ENCODE measurements at places on chromosomes 13 and 19.

- no peak for DNase-seq
These were observed 880 bp downstream of the FGF9 start for GRCh38 chr13:21671620-21672286.

GRCh38 chr19:5837761-5838352 is 1.6 kb downstream of the FUT6 start:
- DNase-seq: no peak

GRCh38 chr13:103130681-103131210 is 64.5 kb upstream of the SLC10A2 start:
- DNase-seq: no peak

DNA sequence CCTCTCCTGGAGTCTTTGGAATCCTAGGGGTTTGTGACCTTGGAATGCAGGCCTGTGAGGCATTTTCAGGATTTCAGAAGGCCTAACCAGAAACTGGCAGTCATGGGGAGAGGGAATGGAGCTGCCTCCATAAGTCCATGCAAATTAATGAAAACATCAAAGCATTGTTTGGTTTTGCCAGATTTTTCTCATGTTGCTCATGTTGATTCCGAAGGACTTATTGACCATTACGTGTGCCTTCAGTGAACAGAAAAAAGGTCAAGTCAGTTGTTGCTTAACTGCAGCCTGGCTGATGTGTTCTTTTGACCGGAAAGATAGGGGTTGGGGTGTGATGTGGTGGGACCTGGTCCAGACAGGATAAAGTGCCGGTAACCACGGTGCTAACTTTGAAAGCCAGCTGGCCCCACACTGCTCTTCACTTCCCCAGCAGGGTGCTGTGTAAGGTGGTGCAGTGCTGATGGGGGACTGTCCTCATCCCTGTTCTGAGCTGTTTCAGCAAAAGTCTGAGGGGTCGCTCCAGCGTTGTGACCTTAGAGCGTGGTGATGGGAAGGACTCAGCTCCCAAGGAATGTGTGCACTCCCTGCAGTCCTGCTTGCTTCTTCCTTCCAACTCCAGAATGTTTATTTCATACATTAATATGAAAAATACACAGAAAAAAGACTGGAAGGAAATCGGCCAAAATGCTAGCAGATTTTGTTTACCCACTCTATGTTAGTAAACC is 3.5 kb downstream of the RNF113B start:
- no peak for DNase-seq

DNA sequence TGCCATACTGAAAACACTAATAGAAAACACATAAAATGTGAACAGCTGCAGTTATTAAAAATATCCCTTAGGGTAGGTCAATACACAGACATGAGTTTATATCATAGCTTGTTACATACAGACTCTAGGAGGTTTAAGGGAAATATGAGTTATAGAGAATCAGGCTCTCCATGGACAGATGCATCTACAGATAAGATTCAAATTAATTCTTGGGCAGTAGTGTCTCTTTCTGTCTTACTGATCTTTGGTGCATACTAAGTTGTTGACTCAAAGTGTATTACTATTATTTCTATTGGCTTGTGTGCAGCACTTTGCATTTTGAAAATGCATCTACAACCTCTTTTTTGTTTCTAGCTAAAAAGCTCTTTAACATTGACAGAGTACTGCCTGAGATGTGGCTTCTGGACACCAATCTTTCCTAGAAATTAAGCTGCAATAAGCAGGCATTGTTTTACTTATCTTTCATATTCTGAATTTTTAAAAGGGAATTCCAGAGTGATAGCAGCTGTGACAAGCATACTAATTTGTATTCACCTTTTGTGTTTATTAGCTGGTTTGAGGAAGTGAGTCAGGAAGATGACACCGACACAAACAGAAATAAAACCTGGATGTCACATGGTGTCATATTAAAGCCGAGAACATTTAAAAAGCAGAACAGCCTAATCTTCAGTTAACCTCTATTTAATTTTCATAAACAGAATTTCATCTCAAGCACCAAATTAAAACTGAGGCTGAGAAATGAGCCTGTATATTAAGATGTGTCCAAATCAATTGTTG is 399.0 kb downstream of the PCDH9 start:
- no peak for DNase-seq

All from NCI-H2029 treated with DMSO at 0.1 percent for 48 hours (cell line).